T-helper 9 cell (primary cell): ENCODE measurements at places on chromosomes 1 and 21.

DNA sequence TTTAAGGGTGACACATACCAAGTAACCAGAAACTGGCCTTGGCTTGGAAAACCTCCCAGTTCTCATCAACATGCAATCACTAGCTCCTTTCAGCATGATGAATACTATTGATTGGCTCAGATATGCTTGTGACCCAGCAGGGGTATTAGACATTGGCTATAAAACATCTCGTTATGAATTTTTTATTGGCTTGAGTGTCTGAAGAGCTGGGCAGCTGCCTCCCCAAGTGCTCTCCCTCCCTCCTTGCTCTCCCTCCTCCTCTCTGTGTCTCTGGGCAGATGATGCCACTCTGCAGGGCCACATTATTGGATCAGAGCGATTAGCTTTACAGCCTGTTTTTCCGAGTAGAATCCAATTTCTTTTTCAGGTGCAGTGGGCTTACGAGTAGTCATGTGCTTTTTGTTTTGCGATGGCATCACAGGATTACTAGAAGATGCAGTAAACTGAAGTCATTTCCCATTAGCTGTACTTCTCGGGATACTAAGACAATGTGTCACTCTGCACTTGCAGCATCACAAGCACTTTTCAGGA lies 79.3 kb upstream of the ATF3 start:
- no peak for DNase-seq

- DNase-seq = peak; percentile 62
Observed at GRCh38 chr1:205918955-205919746, 24.1 kb downstream of the SLC26A9 start.

DNA sequence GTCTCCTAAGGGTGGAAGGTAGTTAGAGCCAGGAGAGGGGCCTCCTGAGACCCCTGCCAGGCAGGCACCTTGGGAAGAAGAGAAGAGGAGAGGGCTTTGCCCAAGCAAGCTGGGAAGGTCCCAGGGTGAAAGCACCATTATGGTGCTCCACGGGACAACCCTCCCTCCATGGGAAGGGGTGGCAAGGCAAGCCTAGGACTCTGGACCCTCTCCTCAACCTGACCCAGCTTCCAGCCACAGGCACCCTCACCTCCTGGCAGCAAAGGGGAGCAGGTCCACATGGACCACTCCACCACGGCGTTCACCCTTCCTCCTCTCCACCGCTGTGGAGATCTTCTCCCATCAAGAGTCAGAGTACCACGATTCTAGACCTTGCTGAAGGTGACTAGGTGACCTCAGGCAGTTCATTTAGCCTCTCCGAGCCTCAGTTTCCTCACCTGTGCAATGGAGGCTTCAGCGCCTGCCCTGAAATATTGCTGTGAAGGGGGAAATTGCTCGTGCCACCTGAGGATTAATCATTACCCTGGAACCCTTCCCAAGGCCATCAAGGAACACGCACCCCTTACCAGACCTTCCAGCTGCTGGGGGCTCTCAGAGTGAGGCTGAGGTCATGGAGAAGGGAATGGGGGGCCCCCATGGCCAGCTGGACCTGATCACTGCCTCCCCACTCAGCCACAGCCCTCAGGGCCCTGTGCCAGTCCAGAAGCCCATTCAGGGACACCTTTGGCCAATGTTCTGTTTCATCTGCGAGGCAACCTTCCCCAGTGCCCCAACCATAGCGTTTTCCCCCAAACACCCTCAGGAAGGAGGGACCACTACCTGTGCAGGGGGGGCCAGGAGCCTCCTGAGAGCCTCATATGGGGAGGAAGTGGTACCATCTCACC lies 1.6 kb downstream of the RAP1GAP start:
- DNase-seq = no peak

DNA sequence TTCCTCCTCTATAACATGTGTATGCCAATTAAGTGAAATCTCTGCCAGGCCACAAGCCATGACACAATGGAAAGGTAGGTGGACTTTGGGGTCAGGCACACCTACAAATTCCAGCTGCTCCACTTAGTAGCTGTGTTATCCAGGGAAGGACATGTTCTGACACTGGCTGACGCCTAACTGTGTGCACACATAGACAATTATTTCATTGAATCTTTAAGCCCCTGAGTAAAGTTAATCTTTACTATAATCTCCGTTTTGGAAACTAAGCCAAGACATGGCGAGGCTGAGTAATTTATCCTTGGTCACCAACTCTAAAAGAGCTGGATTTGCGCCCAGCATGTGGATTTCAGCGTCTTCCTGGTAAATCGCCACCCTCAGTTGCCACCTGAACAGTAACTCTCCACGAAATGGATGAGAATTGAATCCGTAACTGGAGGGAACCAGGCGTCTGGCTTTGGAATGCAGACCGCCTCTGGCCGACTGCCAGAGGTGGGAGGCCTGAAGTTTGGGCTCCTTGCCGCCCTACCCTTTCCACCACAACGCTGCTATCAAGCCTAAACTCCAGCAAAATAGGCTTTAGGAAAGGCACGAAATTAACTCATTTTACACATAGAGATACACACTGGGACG lies 888 bp upstream of the SNRPE start:
- DNase-seq = no peak

DNA sequence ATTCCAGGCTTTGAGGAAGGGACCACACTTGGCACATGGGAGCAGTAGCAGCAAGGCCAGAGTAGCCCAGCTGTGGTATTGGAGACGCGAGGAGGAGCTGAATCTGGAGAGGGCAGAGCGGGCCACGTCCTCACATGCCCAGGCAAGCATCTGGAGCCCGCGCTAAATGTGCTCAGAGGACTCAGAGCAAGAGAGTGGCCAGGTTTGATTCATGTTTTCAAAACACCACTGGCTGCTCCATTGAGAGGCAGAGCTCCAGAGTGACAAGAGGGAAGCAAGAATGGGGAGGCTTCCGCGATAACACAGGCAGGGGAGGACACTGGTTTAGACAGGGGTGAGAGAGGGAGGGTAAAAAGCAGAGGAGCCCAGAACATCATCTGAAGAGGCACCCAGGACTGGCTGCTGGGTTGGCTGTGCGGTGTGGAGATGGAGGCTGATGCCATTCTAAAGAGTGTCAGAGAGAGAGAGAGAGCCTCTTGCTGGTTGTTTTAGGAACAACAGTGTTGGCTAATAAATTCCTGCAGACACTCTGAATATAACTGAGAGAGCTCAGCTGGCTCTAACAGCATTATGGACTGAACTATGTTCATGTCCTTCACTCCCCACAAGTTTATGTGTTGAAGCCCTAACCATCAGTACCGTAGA lies 32.3 kb downstream of the RCAN1 start:
- DNase-seq = no peak

- DNase-seq = no peak
Observed at GRCh38 chr1:53430779-53431178, 28.4 kb upstream of the DMRTB1 start.

DNA sequence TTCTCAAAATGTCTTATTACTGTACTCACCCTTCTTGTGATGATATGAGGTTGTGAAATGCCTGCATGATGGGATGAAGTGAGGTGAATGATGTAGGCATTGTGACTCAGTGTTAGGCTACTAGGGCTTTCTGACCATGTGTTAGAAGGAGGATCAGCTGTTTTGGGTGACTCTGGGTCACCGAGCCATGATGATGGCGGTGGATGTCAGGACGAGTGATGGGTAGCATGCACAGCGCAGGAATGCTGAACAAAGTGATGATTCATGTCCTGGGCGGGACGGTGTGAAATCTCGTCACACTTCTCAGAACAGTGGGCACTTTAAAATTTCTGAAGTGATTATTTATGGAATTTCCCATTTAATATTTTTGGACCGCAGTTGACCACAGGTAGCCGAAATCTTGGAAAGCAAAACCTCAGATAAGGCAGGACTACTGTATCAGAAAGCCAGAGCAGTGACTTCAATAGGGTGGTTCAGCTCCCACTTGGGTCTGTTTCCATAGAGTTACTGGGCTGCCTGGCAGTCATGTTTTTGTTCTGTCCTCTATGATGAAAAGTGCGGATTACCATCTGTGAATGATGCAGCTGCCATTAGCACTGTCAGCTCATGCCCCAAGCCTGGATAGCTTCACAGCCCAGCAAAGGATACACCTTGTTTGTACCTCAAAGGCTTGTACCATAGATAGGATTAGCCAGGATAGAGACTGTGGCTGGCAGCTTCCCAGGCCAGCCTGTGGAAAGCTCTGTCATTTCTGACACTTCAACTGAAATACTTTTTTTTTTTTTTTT lies 26.6 kb downstream of the IL6R start:
- no peak for DNase-seq

DNA sequence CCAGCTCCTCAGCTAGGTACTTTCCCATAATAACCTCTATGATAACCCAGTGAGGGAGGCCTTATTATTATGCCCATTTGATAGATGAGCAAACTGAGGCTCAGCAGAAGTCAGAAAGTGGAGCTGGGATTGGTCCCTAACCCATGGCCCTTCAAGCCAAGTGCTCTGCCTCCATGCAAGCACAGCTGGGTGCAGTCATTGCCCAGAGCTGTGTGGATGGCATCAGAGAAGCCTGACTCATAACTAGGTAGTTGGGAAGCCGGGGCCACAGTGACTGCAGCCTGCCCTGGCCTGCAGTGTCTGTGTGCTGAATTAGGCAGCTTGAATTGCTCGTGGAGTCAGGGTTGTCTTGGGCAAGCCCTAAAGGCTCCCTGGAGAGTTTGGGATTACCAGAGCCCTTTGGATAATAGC lies 89.9 kb upstream of the SLC2A1 start:
- no peak for DNase-seq

DNA sequence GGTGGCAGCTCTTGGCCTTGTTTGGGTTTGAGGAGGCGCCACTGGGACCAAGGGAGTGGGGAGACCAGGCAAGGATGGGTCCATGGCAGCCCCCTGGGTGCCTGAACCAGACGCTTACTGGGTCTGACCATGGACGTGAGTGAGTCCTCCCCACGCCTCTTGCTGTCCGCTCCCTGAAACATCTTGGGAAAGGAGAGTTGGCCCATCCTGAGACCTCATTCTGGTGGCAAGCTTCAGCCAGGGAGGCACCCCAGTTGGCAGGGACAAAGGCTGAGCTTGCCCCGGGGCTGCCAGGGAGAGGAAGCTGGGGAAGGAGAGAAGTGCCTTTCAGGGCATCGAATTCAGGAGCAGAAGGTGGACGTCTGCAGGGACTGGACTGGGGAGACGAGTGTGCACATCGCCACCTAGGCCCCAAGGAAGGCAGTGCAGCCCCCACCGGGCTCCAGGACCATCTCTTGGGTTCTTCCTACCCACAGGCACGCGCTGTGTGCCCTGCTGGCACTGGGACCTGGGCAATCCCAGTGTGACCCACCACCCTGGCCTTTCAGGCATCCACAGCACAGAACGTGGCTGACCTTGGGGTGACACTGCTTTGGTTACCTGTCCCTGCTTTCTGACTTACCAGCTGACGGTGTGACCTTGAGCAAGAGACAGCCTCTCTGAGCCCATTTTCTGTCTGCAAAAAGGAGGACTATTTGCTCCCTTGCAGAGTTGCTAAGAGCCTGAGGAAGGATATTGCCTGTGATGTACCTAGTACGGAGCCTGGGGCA lies 132.9 kb upstream of the WNT4 start:
- peak; percentile 12 for DNase-seq

DNA sequence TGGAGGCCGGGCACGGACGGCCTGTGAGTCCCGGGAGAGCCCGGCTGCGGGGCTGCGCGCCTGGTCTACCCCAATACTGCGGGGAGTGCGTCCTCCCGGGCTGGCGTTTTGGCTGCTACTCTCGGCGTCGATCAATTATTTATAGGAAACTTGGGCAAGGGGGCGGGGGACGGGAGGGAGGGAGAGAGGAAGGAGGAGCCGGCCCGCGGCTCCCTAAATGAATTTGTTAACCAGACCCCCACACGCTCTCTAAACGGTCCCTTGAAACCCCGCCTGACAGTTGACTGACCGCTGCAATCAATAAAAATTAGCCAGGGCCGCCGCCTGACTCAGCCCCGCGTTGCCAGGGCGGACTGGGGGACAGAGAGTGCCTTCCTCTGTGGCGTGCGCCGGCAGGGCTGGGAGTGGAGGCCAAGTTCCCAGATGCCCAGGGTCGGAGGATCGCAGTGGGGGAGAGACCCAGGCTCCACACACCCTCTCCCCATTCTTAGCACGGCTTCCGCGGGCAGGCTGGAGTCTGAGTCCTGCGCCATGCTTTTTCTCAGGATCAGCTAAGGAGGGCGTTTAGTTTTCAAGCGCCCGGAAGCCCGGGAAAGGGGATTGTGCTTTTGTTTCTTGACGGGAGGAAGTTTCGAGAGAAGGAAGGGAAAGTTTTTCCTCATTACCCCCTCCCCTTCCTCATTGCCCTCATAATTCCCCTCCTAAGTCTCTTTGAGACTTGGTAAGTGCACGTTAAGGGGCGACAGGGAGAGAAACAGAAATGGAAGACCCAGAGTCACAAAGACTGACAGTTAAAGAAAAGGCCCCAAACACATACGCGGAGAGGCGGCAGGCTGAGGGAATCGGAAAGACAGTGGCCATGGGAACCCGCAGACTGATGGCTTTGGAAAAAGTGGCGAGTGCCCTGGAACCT lies 6.2 kb downstream of the PAX7 start:
- no peak for DNase-seq

DNA sequence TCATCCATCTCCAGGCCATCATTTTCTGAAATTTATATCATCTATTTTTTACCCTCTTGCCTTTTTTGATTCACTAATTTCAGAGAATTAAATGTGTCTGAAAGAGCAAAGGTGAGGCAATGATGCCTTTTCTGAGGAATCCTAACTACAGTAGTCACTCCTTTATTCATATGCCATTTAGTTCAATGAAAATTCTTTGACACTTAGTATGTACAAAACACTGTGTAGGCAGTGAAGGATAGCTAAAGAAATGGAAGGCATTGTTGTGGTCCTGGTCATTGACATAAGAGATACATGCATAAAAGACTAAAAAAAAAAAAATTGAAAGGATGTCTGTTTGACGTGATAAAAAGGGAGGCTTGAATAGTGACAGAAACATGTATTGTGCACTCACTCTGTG lies 171.9 kb upstream of the BEND5 start:
- no peak for DNase-seq

GRCh38 chr1:153649863-153650235 lies 8.7 kb upstream of the SNAPIN start:
- DNase-seq = no peak

DNA sequence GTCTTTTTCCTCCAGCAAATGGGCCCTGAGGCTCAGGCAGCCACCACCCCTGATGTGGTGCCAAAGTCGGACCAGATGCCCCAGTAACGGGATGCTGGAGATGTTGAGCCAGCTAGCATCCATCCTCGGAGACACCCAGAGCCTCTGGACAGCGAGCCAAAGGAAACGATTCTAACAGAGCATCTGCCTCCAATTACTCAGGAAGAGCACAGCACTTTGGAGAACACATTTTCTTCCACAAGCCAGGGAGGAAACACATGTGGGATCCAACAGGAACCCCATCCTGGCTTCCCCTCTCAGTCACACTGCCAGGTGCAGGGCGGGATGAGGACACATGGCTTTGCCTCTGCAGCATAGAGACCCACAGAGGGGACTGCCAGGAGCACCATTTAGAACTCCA lies 44.9 kb downstream of the C1orf198 start:
- no peak for DNase-seq

DNA sequence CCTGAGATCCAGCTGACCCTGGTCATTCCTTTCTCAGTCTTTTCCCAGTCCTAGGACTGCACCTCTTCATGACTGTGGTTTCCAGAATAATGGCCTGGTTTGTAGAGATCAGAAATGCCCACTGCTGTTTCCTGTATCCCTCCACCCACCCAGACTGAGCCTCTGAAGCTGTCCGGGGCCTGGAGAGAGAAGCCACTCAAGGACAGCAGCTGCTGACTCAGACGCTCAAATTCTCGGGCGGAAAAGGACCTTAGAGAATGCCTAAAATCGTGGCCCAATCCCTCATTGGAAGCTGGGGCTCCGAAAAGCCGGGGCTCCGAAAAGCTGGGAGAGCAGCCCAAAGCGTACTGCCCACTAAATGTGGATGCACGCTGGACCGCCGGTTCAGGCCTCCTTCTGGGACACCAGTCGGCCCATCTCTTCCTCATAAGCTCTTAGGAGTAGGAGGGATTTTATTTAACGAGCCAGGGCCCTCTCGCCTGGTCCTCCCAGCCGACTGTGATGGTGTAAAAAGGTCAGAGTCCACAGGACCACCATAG lies 7.8 kb upstream of the GPR61 start:
- no peak for DNase-seq
